ENCODE measurements at places on chromosomes 6 and 20. TPM values are rescaled to one million over a fixed set of nuclear protein-coding genes. Genes with fewer than 3 reads are reported as not detected.

Gene HECA
- 26.0 TPM for total RNA-seq

DNA sequence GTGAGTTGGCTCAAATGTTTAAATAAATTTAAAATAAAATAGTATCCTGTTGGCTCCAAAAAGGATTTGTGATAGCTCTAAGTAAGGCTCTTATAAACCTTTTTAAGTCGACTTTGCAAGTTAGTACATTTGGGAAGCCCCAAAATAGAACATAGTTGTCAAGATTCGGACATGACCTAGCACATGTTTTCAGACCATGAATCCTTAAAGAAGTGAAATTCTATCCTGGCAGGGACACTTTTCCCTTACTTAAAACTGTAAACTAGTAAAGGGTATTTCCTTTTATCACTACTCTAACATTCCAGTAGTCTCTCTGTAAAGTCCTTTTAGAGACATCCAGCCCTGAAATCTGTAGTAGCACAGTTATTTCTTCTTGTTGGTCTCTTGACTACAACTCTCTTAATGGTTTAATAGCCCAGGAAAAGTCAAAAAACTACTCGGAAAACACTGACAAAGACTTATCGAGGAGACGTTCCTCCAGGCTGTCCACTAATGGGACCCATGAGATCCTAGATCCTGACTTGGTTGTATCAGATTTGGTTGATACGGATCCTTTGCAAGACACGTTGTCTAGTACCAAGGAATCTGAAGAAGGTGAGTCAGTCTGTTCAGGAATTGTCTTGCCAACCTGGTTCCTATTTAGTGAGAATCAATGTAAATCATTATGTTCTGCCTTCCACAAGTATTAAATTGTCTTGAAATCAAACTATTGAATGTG is 83.6 kb downstream of the SCAND1 start:
- peak overlapping the region; percentile 59 for H3K27ac ChIP-seq
- H3K27me3 ChIP-seq, result no peaks in the 10 kb centered on the region
- H3K4me3 ChIP-seq, result no peak overlapping the region

Gene HNF4A
- not detected for total RNA-seq

GRCh38 chr6:147947521-147947920 is 395.1 kb upstream of the SASH1 start:
- DNase-seq, result peak; percentile 7
- H3K27ac ChIP-seq, result no peak overlapping the region
- H3K4me1 ChIP-seq, result no peaks in the 10 kb centered on the region
- no peak overlapping the region for H3K4me3 ChIP-seq
- no peaks in the 10 kb centered on the region for H3K27me3 ChIP-seq

DNA sequence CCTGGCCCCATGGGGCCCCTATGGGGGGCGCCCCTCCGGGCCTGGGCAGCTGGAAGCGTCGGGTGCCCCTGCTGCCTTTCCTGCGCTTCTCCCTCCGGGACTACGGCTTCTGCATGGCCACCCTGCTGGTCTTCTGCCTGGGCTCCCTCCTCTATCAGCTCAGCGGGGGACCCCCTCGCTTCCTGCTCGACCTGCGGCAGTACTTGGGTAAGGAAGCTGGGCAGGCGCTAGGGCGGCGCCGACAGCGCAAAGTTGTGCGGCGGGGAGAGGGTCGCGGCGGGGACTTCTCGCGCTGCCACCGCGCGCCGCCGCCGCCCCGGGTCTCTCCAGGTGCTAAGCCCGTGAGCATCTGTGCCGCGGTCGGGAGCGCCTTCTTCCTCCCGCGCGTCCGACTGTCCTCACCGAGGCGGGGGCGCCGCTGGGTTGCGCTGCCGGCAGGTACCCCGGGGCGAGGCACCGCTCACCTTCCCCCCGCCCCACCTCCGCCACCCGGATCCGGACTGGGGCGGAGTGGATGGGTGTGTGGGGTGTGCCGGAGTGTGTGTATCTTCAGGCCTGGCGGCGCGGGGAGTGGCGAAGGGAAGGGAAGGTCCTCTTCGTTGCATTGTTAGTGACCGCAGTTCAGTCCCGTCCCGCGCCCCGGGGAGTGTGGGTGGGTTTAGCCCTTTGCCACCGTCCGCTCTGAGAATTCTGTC is 788 bp downstream of the UST start:
- peak overlapping the region; percentile 83 for H3K27ac ChIP-seq
- peak; percentile 58 for DNase-seq
- H3K4me3 ChIP-seq, result peak overlapping the region; percentile 61
- H3K36me3 ChIP-seq, result no peaks in the 10 kb centered on the region
- H3K4me1 ChIP-seq, result no peaks in the 10 kb centered on the region
- no peaks in the 10 kb centered on the region for H3K27me3 ChIP-seq

- no peak overlapping the region for H3K27ac ChIP-seq
- H3K4me3 ChIP-seq, result no peak overlapping the region
- no peaks in the 10 kb centered on the region for H3K27me3 ChIP-seq
- no peak for DNase-seq
- H3K4me1 ChIP-seq, result no peaks in the 10 kb centered on the region
These were observed 74.3 kb downstream of the RALGAPA2 start for GRCh38 chr20:20637998-20638725.

Measured in prostate gland (tissue), 2 donors.